GM12878 (cell line): ENCODE measurements at places on chromosomes 1 and 21.

- no peak for DNase-seq
Measured at GRCh38 chr1:211929683-211930082, 99.1 kb upstream of the LPGAT1 start.

DNA sequence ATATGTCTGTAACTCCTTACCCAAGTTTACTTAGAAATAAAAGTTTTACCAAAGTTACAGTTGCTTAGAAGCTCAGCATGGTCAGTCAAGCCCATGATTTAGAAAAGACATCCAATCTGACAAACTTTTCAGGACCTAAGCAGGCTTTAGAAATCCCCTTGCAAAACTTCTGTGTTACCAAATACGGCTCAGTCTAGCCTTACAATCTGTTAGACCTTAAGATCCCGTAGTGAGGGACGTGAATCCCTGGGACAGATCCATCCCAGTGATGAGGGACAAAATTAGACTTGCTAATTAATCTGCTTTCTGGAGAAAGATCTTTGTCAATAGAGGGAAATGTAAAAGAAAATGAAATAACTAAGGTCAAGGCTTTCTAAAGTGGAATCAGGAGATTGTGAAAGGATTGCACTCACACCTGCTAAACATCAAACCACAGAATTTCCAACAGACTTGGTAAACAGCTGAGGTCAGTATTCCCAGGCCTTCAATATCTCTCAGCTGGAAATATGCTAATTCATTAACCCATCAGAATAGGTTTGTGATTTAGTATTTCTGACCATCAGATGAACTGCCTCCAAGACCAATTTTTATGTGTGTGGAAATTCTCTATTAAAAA, 375.3 kb downstream of the DUSP10 start:
- DNase-seq, result no peak

DNA sequence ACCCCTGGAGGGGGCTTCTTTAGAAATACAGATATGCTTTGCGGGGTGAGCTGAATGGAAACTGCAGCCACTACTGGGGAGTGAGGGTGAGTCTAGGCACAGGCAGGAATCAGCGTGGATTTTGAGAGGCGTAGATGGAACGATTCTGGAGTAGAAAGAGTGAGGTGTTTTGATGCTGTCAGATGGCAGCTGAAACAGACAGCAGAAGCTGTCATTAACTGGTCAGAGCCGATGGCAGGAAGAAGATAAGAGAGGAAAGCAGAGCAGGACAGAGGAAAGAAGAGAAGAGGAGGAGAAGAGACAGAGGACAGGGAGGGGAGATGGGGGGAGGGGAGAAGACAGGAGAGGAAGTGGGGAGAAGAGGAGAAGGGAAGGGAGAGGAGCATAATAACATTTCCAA, 138.5 kb downstream of the LRIG2 start:
- no peak for DNase-seq

DNA sequence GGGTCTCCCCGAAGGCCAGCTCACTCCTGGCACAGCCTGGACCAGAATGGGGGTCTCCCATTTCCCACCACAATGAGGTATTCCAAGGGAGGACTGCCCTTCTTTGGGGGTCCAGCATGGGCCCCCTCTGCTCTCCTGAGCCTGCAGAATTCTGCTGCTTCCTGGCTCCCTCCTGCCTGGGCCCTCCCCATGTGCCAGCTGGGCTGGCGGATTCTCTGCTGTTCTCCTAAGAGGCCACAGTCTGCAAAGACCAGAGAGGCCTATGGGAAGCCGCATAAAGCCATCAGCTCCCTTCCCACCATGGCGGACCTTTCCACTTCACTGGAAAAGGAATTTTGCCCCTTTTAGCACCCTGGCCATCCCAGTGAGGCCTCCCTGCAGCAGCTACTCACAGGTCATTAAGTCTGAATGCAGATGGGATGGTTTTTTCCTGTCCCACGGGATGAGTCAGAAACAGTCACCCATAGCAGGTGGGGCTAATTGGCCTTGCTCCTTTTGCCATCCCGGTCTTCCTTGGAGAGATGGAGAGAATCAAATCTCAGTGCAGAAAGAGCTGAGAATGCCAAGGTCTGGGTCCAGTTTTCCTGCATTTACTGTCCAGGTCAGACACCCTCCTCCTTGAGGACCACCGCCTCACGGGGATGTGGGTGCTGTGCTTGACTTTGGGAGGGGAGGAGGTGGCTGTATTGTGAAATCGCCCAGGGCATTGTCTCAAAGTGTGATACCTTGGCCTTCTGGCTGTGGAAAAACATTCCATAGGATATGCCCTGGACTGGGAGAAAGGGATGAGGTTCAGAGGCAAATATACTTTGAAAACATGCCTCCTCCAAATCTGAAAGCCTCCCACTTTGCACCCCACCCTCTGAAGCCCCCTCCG, 23.2 kb downstream of the MYBPH start:
- DNase-seq, result no peak

- DNase-seq, result no peak
Measured at GRCh38 chr1:183276386-183277080, 90.5 kb downstream of the LAMC2 start.

GRCh38 chr1:9721606-9722377, 70.3 kb downstream of the PIK3CD start:
- DNase-seq, result no peak

- DNase-seq, result no peak
Measured at GRCh38 chr1:23273450-23274133, 56.3 kb upstream of the HTR1D start.

DNA sequence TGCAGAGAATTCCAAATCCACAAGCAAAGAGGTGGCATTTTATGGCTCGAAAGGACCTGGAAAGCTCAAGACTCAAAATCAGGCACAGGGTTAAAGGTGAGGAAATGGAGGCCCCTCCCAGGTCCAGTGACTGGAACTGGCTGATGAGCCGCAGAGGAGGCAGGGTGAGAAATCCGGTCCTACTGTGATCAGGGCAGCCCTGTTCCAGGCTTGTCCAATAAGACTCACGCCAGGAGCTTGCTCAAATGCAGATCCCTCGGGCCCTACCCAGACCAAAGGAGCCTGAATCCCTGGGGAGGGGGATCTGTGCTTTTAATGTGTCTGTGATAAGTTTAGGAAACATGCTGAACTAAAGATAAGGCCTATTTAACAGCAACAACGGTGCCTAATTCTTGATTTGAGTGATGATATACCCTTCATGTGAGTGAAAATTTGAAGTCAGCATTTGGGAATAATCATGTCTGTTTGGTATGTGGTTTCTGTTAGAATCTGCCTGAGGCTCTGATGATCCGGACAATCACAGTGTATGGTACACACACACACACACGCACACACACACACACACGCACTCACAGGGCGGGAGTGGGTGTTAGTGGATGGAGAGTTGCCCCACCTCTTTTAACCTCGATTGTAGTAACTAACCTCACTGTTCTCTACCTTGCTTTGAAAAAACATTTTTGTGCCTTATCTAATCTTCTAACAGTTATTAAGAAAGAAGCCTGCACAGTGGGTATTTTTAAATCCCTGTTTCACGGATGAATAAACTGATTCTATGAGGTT, 54.1 kb upstream of the LYST start:
- no peak for DNase-seq

- DNase-seq, result no peak
Measured at GRCh38 chr1:39957299-39958015, 2.5 kb downstream of the MFSD2A start.

GRCh38 chr1:212671342-212672031, 28.2 kb downstream of the BATF3 start:
- no peak for DNase-seq

GRCh38 chr1:31723828-31724359, 20.1 kb upstream of the COL16A1 start:
- DNase-seq, result no peak

DNA sequence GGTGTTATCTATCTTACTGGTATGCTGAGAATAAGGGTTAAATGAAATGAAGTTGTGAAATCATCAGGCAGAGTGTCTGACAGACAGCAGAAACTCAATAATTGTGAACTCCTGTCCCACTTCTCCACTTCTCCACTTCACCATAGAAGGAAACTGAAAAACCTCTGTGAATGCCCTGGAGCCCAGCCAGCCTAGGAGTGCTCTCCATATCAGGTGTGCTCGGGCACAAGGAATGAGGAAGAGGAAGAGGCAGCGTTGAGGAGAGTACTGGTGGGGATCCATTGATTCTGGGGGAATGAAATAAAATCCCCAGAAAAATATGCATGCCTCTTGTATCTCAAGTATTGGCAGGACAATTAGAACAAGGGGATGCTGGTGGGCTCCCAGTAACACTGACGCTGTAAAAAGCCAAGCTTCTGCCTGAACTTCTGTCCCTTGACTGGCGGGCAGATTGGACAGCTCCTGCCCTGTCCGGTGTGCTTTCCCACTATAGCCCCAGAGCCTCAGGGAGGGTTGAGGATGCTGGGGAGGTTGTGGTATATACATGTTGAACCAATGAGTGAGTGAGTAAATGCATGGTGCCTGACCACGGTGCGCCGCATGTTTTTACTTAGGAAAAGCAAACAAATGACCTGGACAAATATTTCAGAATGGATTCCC, 47.7 kb downstream of the NMNAT2 start:
- DNase-seq, result no peak

- DNase-seq, result no peak
Measured at GRCh38 chr1:58911841-58912499, 128.1 kb upstream of the JUN start.

DNA sequence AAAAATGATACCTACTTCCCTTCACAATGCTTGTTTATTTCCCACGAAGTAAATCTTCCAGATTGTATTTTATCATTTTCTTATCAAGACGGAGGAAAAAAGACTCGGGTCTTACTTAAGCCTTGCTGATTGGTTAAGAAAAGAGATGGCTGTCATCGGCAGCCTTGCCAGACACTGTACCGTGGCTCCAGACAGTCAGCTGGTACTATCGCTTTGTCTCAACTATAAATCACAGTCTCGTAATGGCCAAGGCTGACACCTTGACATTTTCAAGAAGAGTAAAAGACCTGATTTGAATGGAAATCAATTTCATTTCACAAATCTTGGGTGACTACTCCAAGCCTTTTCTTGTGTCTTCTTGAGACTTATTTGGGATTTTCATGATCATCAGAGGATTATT, 868.0 kb downstream of the USP25 start:
- DNase-seq, result no peak

GRCh38 chr1:242467556-242468145, 56.8 kb downstream of the PLD5 start:
- DNase-seq, result no peak

DNA sequence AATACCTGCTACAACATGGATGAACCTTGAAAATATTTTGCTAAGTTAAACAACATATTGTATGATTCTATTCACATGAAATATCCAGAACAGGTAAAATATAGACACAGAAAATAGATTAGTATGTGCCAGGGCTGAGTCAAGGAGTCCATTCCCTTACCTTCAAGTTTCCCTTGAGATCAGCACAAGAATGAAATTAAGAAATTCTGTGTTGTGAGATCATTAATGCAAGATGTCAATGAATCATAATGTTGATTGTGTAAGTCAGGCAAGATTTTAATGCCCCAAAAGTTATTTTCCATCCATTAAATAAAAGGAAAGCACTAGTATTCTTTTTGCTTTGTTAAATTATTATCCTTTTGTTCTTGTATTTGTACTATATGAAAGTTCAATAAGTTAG, 139.4 kb downstream of the MRPL39 start:
- DNase-seq, result no peak

DNA sequence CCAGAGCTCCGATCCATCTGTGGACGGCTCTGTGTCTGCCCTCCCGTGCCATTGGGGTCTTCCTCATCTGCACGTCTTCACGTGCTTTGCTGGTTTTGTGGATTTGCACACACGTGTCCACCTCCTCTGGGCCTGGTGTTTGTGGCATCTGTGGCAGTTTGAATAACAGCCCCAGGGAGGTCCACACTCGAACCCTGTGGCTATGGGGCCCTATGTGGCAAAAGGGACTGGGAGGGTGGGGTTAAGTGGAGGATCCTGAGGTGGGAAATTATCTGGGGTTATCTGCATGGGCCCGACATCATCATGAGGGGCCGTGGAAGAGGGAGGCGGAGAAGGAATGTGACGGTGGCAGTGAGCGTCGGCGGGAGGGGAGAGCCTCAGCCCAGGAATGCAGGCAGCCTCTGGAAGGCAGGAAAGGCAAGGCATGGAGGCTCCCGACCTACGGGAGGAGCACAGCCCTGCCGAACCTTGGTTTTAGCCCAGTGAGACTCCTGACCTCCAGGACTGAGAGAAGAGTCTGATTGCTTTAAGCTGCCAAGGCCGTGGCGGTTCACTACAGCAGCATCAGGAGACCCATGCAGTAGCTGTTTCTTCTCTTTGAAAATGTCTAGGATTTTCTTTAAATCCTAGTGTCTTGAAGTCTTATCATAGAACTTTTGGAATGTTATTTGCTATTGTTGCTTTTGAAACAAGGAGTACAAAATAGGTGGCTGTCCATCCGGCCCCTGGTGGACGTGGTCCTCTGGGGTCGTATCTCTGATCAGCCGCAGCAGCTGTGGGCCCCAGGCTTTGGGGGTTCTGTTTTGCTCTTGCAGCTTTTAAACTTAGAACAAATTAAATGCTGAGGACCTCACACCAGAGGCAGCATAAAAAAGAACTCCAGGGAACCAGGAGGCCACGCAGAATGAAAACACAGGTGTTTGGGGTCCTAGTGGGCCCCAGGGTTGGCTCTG, 40.0 kb upstream of the LRRC3 start:
- DNase-seq, result no peak

- DNase-seq, result no peak
Measured at GRCh38 chr1:204356997-204357396, 2.7 kb downstream of the PLEKHA6 start.

GRCh38 chr1:31891280-31891679, 46.9 kb downstream of the PTP4A2 start:
- DNase-seq, result peak; percentile 82

- peak; percentile 68 for DNase-seq
Measured at GRCh38 chr1:118335331-118335732, 150.3 kb upstream of the SPAG17 start.

GRCh38 chr1:101257500-101258325, 20.9 kb downstream of the S1PR1 start:
- peak; percentile 93 for DNase-seq

DNA sequence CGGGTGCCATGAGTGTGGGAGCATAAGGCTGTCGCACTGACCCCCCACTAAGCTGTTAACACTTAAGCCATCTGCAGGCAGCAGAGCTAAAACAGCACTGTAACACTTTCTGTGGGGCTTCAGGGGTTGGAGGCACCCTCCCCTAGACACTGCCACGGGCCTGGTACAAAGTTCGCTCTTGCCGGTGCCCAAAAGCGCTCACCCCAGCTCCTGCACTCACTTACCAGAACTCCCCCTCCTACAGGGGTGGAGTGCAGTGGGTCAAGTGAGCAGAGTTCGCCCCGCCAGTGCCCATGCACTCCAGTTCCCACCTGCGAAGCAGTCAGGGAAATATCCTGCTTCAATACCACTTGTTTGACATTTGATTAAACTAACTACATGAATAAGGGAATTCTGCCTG, 46.3 kb upstream of the CFAP298 start:
- no peak for DNase-seq

DNA sequence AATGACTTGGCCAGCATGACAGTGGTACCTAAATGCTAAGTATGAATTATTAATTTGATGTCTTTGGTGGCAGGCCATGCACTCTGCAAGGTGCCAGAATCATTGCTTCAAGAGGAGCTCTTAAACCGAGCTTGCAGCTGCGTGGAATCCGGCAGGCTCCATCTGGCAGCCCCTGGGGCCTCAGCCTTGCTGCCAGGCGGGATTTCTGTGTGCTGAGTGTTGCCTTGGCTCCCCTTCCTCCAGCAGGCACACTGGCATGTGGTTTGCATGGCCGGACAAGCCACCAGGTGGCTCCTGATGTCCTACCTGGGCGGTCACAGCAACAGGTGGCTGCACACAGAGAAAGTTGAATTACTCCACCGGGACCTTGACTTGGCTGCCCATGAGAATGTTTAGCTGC, 155.4 kb downstream of the URB2 start:
- no peak for DNase-seq
